ENCODE measurements at places on chromosomes 2 and 18.

DNA sequence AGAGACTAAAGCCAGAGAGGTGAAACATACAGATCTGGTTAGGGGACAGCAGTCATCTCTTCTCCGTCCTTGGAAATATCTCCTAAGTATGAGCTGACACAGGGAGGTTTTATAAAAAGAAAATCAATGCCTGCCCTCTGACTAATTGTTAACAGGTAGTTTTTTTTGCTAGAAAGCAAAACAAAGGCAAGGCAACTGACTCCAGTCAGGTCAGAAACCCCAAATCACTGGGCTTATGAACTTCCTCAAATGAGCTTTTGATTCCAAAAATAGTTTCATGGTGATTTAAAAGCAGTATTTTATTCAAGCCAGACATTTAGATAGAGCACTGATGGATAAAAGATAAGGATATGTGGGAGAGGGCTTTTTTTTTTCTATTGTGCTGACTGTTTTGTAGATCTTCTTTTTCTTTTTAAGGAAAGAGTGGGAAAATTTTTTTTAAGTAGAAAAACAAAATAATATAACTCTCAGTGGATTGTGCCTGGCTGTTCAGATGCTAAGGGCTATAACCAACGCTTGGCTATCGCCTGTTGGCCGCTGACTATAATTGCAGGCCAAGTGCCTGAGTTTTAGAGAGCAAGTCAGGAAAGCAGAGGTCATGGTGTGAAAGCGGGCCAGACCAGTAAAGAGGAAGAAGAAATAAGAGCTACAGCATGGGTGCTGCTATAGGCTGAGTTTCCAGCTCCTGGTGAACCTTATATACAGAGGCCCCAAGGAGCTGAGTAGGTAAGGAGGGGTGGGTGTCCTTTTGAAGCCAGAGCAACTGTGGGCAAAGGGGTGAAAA is 44.9 kb downstream of the MRPL35 start:
- no peak for DNase-seq

DNA sequence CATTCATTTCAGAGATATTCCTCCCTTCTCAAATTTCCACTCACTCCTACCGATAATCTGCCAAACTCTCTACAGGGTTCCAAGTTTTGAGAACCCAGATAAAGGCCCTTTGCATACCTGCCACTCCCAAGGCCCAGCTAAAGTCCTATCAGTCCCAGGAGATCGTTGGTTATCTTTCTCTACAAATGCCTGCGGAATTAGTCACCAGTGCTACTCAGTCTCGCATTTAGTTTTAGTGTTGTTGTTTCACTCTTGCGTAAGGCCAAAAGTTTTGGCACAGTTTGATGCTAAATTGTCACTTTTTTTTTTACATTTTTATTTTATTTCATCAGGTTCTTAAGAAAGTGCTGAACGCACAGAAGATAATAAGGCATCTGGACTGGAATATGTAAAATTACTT is 29.2 kb upstream of the SETBP1 start:
- DNase-seq, result peak; percentile 99

DNA sequence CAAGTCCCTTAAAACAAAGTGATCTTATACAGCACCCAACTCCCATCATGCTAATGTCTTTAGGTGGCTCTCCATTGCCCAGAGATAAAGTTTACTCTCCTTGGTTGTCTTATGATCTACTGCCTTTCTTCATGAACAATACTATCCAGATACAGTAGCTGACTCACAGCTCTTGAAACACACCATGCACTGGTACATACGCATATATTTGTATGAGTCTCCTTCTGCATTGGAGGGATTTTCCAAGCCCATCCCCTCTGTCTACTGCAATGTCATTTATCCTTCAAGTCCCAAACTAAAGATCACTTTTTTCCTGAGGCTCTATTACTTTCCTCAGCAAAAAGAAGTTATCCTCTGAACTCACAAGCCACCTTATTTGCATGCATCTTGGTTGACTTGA is 84.7 kb upstream of the LRATD1 start:
- no peak for DNase-seq

DNA sequence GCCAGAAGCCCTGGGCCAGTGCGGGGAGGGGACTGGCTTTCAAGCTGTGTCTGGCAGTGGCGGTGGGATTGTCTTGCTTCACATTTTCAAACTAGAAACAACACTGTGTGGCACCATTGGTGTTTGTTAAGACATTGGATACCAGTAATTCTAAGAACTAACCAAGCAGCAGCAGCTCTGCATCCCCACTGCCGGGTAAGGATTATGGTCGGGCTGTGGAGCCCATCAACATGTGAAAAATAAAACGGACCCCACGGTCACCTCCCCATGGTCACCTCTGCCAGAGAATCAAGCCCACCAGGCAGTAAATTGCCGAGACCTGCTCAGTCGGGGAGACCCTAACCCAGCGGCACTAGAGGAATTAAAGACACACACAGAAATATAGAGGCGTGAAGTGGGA is 65.3 kb downstream of the C18orf63 start:
- no peak for DNase-seq

- DNase-seq, result no peak
Measured at GRCh38 chr2:207385076-207385475, 144.7 kb upstream of the CREB1 start.

GRCh38 chr2:165251366-165251765 is 12.2 kb downstream of the SCN2A start:
- DNase-seq, result peak; percentile 7

GRCh38 chr2:128345436-128346165 is 26.9 kb upstream of the HS6ST1 start:
- DNase-seq, result no peak

DNA sequence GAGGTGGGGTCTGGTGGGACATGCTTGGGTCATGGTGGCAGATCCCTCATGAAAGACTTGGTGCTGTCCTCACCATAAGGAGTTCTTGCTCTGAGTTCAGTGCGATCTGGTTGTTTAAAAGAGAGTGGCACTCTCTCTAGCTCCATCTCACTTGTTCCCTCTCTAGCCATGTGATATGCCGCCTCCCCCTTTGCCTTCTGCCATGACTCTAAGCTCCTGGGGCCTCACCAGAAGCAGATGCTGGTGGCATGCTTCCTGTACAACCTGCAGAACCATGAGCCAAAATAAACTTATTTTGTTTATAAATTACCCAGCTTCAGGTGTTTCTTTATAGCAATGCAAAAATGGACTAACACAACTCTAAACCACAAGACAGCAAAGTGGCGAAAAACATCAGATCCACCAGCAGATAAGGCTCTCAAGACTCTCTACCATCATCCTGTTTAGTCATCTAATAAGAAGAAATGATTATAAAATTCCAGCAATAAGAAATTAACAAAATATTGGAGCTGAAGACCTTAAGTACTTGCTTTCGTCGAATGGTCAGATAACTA is 75.5 kb downstream of the OLA1 start:
- no peak for DNase-seq

- DNase-seq, result no peak
Measured at GRCh38 chr18:50956116-50956515, 11.7 kb upstream of the ELAC1 start.

- DNase-seq, result no peak
Measured at GRCh38 chr2:47864566-47864965, 41.7 kb downstream of the FBXO11 start.

DNA sequence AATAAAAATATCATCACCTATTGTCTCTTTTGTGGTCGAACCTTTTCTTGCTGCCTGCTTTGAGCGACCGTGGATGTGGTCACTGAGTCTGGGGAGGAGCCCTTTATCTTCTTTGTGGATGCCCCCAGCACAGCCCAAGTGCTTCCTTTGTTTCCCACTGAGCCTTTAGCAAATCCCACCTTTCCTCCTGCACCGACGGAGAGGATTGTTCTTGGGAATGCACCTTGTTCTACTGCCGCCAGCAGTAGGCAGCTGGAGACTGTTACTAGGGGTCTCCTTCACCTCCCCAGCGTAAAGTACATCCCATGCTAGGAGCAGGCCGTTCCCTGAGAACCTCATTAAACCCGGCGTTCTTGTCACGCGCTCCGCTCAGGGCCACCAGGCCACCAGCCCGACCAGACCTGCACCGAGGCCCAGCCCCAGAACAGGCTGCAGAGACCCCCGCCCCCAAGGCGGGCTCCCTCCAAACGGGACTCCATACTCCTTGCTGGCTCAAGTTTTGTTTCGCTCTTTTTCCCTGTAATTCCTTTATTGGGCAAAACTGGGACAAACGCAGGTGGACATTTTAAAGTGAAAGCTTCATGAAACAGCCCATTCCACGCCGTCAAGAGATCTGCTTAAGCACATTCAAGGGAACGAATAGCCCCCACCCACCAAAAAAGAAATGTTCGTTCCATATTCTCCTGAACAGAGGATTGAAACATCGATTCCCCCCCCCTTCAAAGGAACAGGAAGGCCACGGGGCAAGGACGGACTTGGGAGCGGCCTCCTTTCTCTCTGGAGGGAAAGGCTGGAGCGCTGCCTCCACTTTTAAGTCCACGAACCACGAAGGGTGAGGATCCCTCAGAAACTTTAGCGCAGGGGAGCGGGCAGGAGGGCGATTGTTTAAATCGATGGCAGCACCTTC is 1.1 kb upstream of the MAT2A start:
- peak; percentile 58 for DNase-seq

- DNase-seq, result no peak
Measured at GRCh38 chr18:6659963-6660725, 69.4 kb upstream of the ARHGAP28 start.

GRCh38 chr2:50556502-50556901 is 475.4 kb downstream of the NRXN1 start:
- DNase-seq, result no peak
